Stimulated activated CD4-positive, alpha-beta T cell treated with anti-CD3 and anti-CD28 coated beads, TNF-alpha, amount 100 ng/mL, for 4 hours (primary cell): ENCODE measurements at places on chromosomes 2 and 18.

DNA sequence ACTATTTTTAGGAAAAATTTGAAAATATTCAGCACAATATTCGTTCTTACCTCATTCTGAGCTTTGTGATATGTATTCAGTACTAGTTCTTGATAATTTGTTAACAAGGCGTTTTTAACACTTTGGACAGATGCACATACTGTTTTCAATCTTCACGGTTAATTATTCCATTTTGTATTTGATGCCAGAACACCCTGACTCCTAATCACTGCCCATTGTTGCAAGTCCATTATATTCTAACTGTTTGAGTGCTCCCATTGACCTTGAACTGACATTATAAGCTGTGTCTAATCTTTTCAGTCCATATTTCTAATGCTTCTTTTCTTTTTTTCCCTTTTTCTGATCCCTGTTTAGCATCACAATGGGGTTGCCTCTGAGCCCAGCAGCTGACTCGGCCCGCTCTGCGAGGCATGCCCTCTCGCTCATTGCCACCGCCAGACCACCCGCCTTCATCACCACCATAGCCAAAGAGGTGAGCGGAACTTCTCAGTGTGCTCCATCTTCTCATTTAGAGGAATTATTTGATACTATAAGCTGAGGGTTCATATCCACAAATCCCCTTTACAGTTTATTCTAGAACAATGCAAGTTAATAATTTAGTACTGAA lies 211.3 kb upstream of the BOD1L2 start:
- DNase-seq = no peak

GRCh38 chr2:17191223-17191622 lies 327.0 kb downstream of the RAD51AP2 start:
- no peak for DNase-seq

DNA sequence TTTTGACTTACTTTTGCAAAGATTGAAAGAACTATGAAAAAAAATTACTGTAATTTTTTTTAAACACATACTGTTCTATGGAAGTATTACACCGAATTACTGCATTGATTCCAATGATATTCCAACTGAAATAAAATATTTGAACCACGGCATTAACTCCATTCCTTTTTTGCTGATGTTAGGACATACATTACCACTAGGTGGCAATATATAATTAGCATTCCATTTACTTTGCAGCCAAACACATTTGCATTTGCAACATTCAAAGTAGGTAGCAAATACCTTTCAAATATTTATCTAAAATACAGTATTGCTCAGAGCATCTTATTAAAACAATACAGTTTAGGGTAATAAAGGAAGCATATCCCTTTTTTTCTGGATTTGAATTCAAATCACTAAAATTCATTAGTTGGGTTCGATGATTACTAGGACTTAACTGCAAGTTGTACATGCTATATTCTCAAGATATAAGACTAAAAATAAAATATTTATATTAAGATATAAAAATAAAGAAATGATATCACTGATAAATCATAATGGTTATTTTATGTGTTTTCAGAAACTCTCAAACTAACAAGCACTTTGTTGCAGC lies 31.3 kb downstream of the LANCL1 start:
- DNase-seq = no peak

- DNase-seq = no peak
Measured at GRCh38 chr2:237290261-237290660, 123.7 kb downstream of the COL6A3 start.

DNA sequence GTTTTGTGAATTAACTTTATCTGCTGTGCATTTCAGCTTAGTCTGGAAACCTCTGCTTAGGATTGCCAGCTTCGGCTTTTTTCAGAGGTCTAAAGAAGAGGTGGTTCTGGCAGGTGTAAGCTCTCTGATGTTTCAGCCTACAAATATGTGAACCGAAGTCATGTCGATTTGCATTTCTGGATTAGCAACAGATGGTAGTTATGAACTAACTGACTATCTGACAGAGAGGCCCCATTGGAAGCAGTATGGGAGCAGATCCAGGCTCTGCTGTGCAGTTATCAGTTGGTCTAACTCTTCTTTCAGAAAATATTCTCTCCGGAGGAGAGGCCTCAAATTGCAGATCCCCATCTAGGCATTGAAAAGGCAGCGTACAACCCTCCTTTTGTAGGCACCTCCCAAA lies 32.7 kb upstream of the SPRED2 start:
- DNase-seq = no peak
